Fibroblast of skin of back (primary cell): ENCODE measurements at places on chromosomes 3 and 15.

GRCh38 chr3:146250449-146251382 is at the start of gene PLSCR4:
PLSCR4 (minus strand) TSS chr3:146251105; CDS start chr3:146222071, 29,034 bp downstream.
- peak; percentile 60 for DNase-seq

DNA sequence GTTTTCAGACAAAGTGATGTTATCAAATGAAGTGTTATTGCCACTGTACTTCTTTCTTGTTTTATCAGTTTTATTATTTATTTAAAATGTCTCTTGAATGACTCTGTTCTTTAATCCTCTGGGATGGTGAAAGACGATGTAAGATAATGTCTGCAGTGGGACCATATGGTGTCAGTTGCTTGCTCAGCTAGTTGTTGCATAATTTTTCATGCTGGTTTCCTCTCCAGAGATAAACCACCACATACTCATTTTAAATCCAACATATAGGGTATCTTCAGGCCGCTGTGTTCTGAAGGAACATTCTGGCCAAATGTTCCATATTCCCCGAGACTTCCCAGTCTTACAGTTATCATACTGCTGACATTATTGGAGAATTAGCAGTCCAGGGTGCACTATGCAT is 75.9 kb downstream of the GABRG3 start:
- DNase-seq, result no peak

GRCh38 chr3:24680214-24680967 is 185.7 kb upstream of the THRB start:
- DNase-seq, result peak; percentile 48

GRCh38 chr15:94259863-94260262 is 28.5 kb downstream of the MCTP2 start:
- no peak for DNase-seq

GRCh38 chr3:36114353-36114752 is 266.0 kb upstream of the STAC start:
- DNase-seq, result no peak

DNA sequence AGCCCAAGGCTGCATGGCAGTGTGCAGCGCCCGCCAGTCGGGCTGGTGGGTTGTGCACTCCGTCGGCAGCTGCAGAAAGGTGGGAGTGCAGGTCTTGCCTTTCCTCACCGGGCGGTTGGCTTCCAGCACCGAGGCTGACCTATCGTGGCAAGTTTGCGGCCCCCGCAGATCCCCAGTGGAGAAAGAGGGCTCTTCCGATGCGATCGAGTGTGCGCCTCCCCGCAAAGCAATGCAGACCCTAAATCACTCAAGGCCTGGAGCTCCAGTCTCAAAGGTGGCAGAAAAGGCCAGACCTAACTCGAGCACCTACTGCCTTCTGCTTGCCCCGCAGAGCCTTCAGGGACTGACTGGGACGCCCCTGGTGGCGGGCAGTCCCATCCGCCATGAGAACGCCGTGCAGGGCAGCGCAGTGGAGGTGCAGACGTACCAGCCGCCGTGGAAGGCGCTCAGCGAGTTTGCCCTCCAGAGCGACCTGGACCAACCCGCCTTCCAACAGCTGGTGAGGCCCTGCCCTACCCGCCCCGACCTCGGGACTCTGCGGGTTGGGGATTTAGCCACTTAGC is 4.3 kb downstream of the ISL2 start:
- no peak for DNase-seq

GRCh38 chr3:52620580-52620979 is 65.1 kb downstream of the PBRM1 start:
- DNase-seq, result no peak

GRCh38 chr3:58999134-58999773 is 50.6 kb downstream of the CFAP20DC start:
- no peak for DNase-seq

GRCh38 chr3:152330559-152330958 is 61.8 kb downstream of the MBNL1 start:
- no peak for DNase-seq

DNA sequence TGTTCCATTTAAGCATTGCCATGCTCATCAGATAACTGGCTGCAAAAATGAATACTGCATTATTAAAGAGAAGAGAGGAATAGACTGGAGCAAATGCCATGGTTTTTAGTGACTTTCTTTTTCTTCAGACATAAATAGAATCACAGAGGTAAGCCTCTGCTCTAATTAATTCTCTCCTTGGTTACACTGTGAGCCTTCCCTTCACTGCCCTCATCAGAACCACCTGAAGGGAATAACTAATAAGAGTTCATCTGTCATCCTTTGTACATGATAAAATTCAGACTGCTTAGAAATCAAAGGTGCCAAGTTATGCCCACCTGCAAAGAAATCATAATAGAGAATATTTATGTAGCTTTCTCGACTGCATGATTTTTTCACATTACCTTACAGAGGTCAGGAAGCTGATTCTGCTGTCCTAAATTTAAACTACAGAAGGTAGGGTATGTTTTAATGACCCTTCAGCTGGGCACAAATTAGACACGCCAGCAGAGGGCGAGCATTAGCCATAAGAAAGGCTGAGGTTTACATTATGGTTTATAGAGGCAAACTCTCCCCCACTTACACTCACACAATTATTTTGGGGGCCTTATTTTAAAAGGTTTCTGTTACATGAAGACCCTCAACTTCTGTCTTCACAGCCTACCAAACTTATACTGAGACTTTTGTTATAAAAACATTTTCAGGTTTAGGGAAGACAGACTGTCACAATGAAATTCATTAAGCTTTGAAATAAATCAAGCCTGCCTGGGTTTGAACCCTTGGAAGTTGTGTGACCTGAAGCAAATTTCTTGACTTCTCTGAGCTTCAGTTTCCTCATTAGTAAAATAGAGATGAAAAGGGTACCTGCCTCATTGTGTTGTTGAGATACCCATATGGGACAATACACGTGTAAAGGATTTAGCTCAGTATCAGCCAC is 15.3 kb upstream of the UNC13C start:
- DNase-seq, result peak; percentile 3

DNA sequence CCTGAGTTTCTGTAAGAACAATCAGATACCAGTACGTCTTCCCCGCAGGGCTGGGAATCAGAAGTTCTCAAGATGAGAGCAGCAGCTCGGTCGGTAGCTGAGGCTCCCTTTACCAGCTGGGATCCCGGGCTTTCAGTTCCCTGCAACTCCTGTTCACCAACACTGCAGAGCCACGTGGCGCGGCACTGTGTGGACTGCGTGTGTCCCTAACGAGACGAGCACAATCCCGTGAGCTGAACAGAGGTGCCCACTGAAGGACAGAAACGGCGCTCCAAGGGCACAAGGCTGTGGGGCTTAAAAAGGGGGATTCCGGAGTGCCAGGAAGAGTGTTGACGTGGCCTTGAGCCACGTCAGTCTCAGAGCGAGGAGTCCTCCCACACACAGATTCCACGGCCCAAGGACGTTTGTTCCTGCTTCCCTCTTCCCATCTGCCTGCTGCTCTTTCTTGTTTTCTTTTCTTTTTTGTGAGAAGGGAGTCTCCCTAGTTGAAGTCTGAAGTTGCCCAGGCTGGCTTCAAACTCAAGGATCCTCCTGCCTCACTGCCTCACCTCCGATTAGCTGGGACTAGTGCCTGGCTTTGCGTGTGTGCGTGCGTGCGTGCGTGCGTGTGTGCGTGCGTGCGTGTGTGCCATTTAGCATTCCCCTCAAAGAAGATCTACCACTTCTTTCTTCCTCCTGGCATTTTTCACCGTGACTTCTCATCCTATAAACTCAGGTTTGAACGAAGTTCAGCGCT is 37.1 kb upstream of the RPL35A start:
- no peak for DNase-seq

GRCh38 chr15:71054286-71054952 is 60.9 kb upstream of the THSD4 start:
- no peak for DNase-seq

- DNase-seq, result no peak
Observed at GRCh38 chr15:83299462-83299861, 15.0 kb upstream of the BNC1 start.

- DNase-seq, result no peak
Observed at GRCh38 chr3:155404486-155404885, 111.0 kb upstream of the STRIT1 start.

DNA sequence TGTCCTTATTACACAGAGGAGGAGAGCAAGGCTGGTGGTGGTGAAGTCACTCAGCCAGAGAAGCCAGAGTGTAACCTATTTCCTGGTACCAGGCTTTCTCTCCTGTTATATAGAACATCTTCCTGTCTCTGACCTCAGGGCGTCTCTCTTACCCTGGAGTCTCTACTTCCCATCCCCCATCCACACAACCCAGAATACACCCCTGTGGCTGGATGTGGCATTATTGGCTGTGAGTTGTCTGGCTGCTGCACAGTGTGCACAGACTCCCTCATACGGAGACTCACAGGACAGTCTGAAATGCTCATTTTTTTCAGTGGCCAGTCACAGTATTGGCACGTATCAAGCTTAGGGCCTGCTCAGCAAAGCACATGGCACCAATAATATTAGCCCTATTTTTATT is 8.6 kb downstream of the PODXL2 start:
- peak; percentile 38 for DNase-seq

DNA sequence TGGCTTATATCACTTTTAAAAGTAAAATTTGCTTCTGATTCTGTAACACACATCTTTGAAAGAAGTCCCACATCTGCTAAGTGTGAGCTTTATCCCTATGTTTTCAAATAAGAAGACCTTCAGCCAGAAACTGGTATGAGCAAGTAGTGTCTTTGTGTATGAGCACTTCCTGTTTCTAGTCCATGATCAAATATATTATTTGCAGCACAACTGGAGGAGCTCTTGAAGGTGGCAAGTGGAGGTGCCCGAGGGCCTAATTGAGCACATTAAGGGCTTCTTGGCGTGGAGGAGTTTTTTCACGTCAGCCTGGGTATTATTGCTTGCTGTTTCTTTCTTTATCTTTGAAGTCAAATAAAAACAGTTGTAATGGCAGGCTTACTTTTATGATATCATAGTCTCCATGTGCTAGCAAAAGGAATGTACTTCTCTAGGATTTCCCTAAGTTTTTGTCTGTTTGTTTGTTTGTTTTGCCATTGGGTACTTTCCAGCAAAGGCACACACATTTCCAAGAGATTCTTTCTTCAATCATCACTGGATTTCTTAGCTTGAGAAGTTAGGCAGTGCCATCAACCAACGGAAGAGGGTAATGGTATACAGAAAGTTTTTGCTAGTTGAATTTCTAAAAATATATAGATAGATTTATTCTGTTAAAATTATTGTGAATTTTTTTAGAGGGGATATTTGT is 68.1 kb downstream of the MEIS2 start:
- no peak for DNase-seq

DNA sequence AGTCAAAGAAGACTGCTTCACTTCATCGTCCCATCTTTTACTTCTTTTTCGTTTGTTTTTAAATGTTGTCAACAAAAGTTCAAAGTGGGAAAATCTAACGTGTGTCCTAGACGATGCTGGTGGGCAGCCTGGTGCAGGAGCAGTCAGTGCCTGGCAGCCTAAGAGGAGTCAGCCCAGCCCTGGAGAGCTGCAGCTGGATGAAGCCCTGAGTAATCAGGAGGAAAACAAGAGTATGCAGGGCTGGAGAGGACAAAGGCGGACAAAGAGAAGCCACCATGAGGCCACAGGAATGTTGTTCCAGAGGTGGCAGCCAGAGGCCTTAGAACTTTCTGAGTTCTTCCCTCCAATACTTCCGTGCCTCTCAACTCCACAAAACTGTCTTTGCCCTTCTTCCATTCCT is 5.7 kb downstream of the ADAMTS17 start:
- DNase-seq, result no peak

- DNase-seq, result no peak
Observed at GRCh38 chr3:137035631-137036030, 77.8 kb downstream of the IL20RB start.

DNA sequence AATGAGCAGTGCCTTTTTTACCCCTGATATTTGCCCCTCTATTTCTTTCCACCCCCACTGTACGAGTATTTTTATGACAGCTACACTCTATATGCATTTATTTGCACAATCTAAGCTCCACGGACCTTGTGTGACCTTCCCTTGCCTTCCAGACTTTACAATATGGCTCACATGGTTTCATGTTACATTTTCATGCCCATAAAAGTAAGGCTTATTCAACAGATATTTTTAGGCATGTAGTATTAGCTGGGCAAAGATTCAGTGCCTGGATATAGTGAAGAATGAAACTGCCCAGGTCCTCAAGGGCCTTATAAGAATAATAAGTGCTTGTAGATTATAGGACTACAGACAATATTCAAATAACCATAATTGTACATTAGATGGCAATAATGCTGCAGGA is 481.9 kb upstream of the CNTN4 start:
- DNase-seq, result peak; percentile 2

DNA sequence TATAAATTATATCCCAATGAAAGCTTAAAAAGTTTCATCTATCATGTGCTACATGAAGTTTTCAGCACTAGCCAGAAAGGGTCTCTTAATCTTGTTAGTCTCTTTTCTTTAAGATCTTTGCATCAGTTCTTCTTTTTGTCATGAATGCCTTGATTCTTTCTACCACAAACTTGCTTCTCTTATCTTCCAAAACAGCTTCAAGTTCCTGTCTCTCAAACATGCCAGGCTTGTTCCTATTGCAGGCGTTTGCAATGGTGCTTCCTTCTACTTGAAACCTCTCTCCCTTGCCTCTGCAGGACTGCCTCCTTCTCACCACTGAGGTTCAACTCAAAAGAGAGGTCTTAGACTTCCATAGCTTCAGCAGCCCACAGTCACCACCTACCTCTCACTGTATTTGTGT is 104.3 kb upstream of the FRMD4B start:
- DNase-seq, result no peak

- DNase-seq, result no peak
Observed at GRCh38 chr15:71734709-71735384, 75.5 kb upstream of the NR2E3 start.

DNA sequence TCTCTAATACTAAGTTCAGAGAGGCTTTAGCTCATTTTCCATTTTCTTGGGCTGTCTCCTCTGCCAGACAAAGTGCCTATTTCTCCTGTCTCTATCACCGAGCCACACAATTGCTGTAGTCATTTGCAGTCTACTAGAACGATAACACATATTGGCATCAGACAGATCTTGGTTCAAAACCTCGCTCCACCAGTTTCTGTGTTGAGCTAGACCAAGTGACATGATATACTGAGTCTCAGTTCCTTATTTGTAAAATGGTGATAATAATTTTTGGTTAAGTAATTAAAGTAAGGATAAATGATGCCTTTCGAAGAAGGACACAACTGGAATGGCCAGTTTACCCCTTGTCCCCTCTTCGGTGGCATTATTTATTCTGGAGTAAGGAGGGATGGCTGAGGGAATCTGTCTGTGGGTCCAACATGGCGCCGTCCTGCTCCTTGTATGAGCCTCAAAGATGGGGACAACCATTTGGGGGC is 398 bp upstream of the RAB7A start:
- DNase-seq, result no peak

DNA sequence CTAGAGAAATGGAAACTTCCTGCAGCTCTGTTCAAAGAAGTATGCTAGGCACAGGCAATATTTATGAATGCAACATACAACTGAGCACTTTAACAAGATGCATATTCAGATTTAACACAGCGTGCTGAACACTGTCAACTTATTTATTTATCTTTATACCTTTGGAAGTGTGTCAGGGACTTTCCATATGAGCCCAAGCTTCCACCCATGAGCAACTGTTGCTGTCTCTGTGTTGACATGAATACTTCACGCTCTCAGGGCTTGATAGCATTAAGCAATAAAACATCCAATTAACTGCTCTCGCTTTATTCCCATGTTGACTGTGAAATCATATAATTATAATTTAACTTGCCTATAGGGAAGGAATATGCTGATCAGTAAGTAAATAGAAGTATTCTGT is 116.6 kb upstream of the ROBO1 start:
- no peak for DNase-seq
